GM23248 (cell line): ENCODE measurements at places on chromosomes 12 and 14. TPM values are rescaled to one million over a fixed set of nuclear protein-coding genes. Genes with fewer than 3 reads are reported as not detected.
A peak's percentile ranks its signal among the peaks of the same experiment; 100 is the strongest.

Gene SLC24A4
- total RNA-seq: not detected in 2 replicates

Gene C1S
- total RNA-seq: 174 and 200 TPM in 2 replicates

DNA sequence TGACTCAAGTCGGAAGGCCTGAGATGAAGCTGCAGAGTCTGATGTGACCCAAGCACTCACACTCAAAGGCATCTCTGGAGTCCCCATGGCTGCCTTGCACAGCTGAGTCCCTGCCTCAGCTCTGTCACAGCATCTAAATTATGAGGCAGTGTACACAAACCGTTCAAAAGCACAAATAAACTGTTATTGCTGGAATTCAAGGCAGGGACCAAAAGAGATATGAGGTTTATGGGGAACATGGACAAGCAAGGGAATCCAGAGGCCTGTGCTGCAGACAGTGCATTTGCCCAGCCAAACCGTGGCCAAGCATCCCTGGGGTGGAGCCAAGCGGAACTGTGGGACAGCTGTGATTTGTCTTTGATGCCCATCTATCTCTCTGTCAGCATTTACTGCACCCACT lies 91.3 kb downstream of the RPS29 start:
- H3K4me3 ChIP-seq: no peak overlapping the region
- no peaks in the 10 kb centered on the region for H3K4me1 ChIP-seq
- DNase-seq: no peak
- H3K36me3 ChIP-seq: no peaks in the 10 kb centered on the region
- H3K27me3 ChIP-seq: peaks cover 38% of the 10 kb centered on the region

DNA sequence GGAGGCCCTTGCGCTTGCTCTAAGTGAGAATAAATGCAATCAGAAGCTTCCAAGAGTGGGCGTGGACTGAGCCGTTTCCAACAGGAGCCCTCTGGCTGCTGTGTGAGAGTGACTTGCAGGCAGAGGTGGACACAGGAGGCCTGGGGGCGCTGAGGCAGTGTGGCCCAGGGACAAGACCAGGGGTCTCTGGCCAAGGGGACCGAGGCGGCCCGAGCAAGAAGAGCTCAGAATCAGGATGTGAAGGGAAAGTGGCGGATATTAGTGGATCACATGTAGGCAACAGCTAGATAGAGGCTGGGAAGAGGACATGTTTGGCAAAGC lies 8.6 kb downstream of the RIMBP2 start:
- no peaks in the 10 kb centered on the region for H3K27me3 ChIP-seq
- no peak for DNase-seq
- no peaks in the 10 kb centered on the region for H3K36me3 ChIP-seq
- no peak overlapping the region for H3K27ac ChIP-seq
- H3K4me1 ChIP-seq: no peaks in the 10 kb centered on the region

GRCh38 chr12:49068879-49069506 lies 786 bp downstream of the RHEBL1 start:
- no peaks in the 10 kb centered on the region for H3K4me1 ChIP-seq
- H3K27ac ChIP-seq: peak overlapping the region; percentile 64; the same call in 1 of the 2 replicates
- no peak for DNase-seq
- H3K36me3 ChIP-seq: no peaks in the 10 kb centered on the region
- H3K27me3 ChIP-seq: no peaks in the 10 kb centered on the region
- H3K4me3 ChIP-seq: peak overlapping the region; percentile 85
